ENCODE measurements at places on chromosomes 2 and 18.

GRCh38 chr2:10514743-10515142 is 66.6 kb upstream of the ODC1 start:
- DNase-seq = no peak

- no peak for DNase-seq
Observed at GRCh38 chr2:240619506-240620148, 5.7 kb upstream of the GPR35 start.

DNA sequence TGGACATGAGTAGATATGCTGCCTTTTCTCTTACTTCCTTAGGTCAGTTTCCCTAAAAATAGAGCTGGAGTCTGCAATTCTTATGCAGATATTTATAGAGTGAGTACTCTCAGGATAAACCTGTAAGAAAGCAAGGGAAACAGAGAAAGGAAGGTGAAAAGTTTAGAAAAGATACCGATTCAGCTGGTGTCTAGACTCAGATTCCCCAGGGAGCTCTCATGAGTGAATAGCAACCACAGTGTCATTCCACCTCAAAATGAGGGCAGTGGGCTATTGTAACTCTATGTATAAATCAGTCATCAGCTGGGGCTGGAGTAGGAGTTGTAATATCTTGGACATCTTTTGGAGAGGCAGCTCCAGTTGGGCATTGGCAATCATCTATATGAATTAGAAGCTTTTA is 1485.1 kb upstream of the TMEFF2 start:
- DNase-seq = no peak

GRCh38 chr2:176833671-176834070 is 378.9 kb upstream of the HNRNPA3 start:
- no peak for DNase-seq

GRCh38 chr18:45243340-45244110 is 371.8 kb upstream of the SLC14A2 start:
- no peak for DNase-seq

- no peak for DNase-seq
Observed at GRCh38 chr2:98468621-98469236, 24.1 kb downstream of the INPP4A start.

GRCh38 chr2:178542161-178542560 is 61.9 kb downstream of the PLEKHA3 start:
- DNase-seq = no peak

DNA sequence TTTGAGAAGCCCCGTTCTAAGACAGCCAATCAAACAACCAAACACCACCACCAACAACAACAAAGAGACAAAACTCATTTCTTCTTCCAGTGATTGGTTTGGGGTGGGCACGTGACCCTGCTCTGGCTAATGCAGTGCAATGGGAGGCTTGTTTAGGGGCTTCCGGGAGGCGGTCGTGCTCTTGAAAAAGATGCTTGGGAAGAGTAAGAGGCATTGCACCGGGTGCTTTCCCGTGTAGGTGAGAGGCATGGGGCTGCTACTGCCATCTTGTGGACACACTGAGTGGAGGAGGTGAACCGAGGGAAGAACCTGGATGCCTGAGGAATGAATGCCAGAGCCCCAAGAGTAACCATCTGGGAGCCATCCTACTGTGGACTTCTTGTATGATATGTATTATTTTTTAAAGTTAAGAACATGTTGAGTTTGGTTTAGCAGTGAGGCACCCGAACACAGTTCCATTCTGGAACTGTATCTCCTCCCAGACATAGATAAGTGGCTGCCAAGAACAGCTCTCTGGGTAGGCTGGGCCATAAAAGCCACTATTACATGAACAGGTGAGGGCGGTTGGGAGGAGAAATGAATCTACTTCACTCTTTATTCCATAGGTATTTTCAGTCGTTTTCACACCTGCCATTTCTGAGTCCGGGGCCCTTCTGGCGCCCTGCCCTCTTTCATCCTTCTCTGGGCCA is 19.1 kb upstream of the ARHGAP25 start:
- DNase-seq = peak; percentile 50

GRCh38 chr2:109134741-109135358 is 5.8 kb downstream of the SH3RF3 start:
- DNase-seq = no peak

DNA sequence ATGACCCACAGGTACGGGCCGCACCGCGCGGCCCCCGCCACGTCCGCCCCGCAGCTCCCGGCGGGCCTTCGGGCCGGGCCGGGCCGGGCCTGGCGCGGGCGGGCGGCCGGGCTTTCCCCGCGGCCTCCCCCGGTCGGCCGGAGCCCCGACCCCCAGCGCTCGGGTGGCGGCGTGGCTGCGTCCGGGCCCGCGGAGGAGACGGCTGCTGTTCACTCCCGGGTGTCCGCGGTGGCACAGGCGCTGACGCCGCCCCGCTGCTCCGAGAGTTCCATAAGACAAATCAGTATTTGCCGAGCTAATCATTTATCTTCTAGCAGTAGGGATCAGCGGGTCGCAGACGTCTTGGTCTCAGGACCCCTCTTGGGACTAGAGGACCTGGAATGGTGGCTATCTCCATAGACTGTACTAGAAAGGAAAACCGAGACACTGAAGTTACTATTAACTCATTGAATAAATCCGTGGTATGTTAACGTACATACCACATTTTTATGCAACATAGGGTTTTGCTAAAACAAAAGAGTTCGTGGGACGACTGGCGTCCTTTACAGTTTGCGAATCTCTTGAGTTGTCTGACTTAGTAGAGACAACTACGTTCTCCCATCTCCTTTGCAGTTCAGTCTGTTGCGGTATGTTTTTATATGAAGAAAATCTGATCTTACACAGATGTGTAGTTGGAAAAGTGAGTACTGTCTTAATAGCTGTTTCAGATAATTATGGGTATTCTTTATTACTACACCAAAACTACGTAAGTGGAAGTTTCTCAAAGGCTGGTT is 500 bp downstream of the LIMS1 start:
- peak; percentile 28 for DNase-seq

DNA sequence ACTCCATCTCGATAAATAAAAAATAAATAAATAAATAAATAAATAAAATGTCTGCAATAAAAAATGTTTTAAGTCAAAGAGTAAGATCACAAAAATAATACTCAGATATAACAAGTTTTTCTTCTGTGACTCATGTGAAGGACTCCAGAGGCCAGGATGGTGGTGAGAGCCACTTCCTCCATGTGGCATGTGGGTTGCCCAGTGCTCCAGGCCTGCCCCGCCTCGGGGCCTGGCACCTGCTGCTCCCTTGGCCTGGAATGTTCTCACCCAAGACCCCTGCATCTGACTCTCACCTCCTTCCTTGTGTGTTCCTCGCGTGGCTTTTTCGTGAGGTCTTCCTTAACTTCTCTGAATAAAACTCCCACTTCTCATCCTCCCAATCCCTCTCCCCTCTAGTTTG is 77.4 kb upstream of the LDLRAD4 start:
- DNase-seq = no peak

DNA sequence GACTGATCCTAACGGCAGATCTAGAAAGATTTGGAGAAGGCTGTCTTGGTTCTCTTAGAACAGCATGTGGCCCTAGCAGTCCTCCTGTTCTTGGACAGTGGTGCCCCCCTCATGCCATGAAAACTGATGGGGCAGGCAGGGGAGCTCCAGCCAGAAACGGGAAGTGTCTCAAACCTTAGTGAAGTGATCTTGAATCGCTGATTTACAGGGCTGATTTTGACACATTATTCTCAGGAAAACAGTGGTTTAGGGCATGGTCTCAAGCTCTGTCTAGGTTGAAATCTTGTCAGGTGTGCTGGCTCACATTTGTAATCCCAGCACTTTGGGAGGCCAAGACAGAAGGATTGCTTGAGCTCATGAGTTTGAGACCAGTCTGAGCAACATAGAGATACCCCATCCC is 37.8 kb downstream of the SRSF7 start:
- DNase-seq = no peak

- DNase-seq = peak; percentile 56
Observed at GRCh38 chr2:196066291-196067087, 2.1 kb downstream of the DNAH7 start.

- DNase-seq = peak; percentile 38
Observed at GRCh38 chr2:20350041-20350712, 467 bp downstream of the PUM2 start.

GRCh38 chr2:48915227-48915626 is 159.7 kb upstream of the LHCGR start:
- no peak for DNase-seq

- peak; percentile 24 for DNase-seq
Observed at GRCh38 chr2:189287982-189288521, 108.5 kb upstream of the COL5A2 start.

DNA sequence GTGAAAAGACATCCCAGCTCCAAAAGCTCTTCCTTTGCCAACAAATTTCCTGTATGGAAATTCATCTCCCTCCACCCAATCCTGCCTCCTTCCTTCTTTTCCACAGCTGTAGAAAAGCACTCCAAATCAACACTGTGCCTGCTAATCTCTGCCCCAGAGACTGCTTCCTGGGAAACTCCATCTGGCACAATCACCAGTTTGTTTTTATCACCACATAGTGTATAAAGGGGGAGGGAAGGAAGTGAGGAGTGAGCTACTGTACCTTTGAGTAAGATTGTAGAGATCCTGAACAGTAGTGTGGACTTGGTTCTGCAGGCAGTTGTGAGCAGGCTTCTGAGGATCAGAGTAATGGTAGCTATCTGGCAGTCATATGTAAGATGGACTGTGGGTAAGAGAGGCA is 14.7 kb upstream of the FAM237A start:
- no peak for DNase-seq

GRCh38 chr2:54965425-54965824 is 84.8 kb downstream of the RTN4 start:
- no peak for DNase-seq

DNA sequence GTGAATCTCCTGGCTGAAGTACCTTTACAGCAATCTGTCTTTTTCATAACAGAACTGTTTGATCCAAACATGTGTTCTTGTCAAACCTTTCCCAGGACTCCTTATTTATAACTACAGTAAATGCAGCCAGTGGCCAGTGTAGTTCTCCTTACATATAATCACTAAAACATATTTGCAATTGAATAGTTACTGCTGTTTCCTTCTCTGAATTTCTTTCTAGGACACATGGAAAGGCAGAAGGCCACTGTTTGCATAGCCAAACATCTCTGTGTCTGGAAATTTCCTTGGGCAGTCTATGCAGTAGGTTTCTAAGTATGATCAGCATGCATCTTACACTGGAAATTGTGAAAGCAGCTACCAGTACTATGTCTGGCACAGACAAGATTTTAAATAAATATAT is 57.4 kb upstream of the COL3A1 start:
- no peak for DNase-seq

DNA sequence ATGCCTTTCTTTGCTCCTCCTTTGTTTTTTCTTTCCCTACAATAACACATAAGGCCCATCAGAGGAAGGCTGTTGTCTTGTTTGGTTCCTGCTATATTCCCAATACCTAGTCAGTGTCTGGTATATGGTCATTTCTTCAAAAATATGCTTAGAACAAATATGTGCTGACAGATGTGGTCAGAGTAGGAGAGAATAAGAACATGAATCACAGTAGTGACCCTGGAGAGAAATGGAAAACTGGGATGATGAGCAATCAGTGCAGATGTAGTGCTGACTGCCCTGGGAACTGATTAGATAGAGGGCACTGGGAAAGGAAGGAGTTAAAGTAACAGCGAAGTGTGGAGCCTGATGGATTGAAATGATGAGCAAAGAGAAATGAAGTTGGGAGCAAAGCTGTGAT is 189.4 kb upstream of the LHCGR start:
- no peak for DNase-seq

- no peak for DNase-seq
Observed at GRCh38 chr2:236499691-236500578, 69.7 kb upstream of the ACKR3 start.

GRCh38 chr2:79830501-79830900 is 317.6 kb downstream of the CTNNA2 start:
- no peak for DNase-seq

- no peak for DNase-seq
Observed at GRCh38 chr2:6493669-6494068, 372.0 kb downstream of the CMPK2 start.

DNA sequence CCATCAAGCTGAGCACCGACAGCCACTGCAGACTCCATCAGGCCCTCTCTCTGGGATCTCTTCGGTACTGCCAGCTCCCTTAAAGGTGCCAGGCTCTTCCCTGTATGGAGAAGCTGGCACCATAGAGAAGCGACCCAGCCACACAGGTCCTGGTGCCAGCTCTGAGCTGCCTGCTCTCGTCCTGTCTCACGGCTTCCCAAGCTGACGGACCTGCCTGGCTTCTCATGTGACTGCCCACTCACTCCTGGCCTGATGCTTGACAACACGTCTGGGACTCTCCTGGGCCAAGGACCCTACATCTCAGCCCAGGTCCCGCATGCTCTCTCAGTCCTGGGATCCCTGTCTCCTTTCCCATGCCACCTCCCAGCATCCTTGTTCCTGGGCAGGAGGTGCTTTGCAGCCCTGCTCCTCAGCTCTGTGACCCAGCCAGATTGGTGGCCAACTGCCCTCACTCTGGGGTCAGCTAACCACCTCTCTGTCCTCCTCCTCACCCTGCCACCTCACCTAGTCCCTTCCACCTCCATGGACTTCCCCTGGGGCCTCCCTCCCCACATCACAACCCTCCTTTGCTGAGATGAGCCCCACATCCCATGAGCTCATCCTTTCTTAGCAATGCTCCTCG is 12.5 kb upstream of the ATOH8 start:
- no peak for DNase-seq

DNA sequence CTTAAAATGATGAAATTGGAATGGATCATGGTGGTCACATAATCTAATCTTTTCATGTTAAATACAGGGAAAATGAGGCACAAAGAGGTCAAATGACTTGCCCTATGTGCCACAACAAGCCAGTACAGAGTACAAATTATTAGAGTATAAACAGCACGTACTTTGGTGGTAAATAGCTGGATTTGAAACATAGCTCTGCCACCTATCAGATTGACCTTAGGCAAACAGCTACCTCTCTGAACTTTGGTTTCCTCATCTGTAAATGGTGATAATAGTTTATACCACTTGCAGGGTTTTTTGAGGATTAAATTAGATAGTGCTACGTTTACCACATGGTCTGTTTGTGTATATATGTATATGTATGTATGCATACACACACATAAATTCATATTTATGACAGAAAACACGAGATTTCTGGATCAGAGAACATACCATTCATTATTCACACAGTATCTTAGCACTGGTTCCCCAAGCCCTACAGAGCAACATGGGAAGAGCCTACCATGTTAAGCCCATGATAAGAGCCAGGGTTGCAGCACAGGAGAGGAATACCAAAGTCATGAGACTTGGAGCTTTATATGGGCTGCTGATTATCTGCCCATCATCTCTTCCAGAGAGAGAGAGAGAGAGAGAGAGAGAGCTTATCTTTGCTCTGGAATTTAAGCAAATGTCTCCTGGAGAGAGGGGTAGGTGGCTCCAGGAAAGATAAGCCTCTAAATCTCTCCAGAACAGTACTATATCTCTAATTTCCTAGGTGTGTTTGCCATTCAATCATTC is 73.5 kb downstream of the MDH1 start:
- DNase-seq = no peak

GRCh38 chr2:110768591-110768990 is 36.2 kb downstream of the ACOXL start:
- no peak for DNase-seq

DNA sequence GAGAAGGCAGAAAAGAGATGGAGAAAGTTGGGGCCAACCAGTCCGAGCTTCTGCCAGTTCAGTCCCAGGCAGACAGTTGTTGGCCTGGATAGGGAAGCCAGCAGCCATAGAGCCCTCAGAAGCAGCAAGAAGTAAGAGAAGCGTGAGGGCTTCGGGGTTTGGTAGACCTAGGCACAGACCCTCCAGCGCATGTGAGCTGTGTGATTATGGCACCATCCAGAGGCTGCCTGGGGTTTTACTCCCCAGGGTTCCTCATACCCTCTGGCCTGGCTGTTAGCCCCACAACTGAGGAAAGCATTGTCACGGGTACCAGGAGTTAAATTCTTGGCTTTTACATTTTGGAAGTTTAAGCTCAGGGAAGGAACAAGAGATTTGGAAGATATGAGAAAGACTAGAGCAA is 93.7 kb upstream of the RAB6C start:
- DNase-seq = no peak

All from CD4-positive, alpha-beta T cell treated with Interleukin-15 for 4 hours (primary cell).